Activated CD4-positive, alpha-beta T cell treated with anti-CD3 and anti-CD28 coated beads for 24 hours (primary cell): ENCODE measurements at places on chromosomes 13 and 19.
A peak's percentile ranks its signal among the peaks of the same experiment; 100 is the strongest.

DNA sequence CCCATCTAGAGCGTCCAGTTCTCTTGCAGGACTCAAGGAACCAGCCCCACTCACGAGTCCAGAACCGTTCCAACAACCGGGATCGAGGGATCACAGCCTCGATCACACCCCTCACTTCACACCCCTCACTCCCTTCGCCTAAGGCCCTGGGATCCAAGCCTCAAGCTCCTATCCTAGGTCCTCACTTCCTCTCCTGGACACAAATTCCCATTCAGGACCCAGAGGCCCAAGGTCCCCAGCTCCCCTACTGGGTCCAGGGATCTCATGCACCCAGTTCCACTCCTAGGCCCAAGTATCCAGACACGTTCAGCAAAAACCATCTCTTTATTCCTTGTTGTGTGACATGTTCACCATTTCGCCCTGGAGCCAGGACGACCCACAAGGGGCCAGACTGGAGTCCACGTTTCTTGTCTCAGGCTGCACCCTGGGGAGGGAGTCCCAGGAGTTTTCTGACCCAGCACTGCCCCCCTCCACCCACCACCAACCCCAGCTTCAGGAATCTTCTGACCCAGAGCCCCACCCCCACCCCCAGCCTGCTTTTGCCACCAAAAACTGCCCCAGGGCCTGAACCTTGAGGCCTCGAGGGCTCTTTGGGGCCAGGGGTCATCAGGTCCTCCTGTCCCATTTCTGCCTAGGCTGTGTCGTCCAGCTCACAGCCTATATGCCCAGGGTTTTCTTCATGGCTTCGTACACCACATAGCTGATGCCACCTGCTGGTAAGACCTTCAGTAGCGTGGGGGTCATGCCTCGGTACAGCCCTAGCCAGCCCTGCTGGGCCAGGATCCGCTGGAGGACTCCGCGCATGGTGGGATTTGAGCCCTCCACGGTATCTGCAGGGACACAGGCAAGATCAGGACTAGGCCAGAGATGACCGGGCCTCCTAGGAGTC, 1.4 kb upstream of the KHSRP start:
- DNase-seq, result no peak

DNA sequence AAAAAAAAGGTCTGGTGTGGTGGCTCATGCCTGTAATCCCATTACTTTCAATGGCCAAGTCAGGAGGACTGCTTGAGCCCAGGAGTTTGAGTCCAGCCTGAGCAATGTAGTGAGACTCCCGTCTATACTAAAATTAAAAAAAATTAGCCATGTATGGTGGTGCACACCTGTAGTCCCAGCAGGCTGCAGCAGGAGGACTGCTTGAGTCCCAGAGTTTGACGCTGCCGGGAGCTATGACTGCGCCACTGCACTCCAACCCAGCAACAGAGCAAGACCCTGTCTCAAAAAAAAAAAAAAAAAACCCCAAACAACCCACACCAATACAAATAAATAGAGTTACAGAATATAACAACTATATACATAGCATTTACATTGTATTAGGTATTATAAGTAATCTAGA, 65.7 kb downstream of the MICU2 start:
- DNase-seq, result no peak

DNA sequence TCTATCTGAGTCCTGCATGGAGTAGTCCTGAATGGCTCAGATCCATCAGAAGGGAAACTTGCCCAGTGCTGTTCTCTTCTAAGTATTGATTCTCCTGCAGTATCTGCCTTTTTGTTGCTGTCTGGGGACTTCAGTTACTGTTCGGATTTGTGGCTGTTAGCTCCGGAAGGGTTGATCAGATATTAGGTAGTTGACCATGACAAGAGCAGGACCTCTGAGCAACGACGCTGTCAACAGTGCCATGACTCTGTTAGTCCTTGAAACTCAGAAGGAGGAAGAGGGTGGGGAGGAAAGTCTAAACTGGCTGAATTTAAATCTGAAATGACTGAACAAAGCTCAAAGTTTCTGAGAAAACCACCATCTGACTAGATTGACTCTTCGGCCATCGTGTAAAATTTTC, 42.2 kb downstream of the CCNE1 start:
- no peak for DNase-seq

GRCh38 chr19:40640744-40641143, 39.6 kb downstream of the LTBP4 start:
- DNase-seq, result no peak

DNA sequence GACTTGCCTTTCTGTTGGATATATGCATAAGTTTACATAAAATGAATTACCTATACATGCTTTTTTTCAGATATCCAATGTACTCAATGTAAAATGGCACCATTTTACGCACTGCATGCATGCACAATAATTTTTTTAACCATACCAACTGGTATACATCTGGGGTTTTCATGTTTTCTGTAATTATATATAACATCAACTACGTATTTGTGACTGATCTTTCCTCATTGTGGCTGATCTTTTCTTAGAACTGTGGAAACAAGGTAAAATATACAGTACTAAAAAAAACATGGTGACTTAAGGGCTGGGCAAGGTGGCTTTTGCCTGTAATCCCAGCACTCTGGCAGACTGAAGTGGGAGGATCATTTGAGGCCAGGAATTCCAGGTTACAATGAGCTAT, 18.5 kb downstream of the PSPC1 start:
- no peak for DNase-seq

- no peak for DNase-seq
Measured at GRCh38 chr13:110108348-110109139, 198.4 kb downstream of the COL4A1 start.

DNA sequence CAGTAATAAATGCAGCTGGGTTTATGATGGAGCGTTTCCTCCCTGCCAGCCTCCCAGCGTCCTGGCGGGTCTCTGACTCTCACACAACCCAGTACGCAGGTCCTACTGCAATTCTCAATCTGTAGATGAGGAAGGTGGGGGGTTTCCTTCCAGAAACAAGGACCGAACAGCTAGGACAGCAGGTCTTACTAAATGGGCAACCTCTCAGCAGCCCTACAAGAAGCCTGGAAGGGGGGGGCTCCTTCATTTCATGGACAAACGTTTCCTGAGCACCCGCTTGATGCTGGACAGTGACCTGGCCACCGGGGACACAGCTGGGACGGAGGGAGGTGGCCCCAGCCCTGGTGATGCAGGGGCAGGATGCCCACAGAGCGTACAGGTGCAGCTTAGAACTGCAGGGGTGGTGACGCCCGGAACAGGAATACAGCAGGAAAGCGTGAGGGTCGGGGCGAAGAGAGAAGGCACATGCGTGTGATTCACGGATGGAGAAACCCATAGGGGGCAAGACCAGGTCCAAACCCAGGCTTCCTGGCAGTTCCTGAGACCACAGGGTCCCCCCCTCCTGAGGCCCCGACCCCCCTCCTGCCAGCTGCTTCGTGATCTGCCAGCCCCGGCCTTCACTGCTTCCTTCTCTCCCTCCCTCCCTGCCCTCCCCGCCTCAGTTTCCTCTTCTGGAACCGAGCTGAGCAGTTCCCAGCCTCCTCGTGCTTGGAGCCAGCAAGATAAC, 732 bp upstream of the C2CD4C start:
- DNase-seq, result no peak

GRCh38 chr13:75763512-75763911, 127.4 kb downstream of the LMO7 start:
- no peak for DNase-seq

DNA sequence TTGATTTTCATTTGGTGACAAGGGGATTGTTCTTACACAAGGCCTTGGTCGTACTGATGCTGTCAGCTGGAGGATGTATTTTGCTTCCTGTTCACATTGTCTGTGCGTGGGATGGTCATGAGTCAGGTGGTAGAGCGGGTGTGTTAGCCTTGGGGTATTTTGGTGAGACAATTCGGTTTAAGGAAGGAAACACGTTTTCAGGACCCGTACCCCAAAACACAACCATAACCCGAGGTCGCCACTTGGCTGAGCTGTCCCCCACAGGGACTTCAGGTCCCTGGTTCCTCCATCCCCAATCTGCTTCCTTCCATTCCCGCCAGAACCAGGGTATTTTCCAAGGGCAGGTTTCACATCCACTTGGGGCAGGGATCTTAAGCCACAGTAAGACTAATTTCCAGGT, 15.0 kb downstream of the MYO9B start:
- DNase-seq, result no peak

DNA sequence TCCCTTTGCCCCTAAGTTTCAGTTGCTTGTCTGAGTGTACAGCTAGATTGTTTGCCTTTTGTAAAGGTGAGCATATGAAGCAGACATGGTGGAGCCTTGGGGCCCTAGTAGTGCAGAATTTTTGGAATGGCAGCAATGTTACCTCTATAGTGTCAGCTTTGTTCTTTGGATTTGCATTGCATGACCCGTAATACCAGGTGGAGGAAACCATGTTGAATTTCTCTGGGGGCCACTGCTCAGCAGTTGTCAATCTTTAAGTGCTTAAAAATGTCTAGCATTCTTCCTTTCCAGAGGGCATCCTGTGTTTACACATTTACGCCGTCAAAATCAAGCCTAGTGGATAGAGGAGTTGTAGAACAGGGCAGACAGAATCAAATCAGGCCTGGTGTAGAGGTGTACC, 303.3 kb downstream of the ATP8A2 start:
- no peak for DNase-seq

GRCh38 chr13:94706101-94706842, 6.1 kb downstream of the SOX21 start:
- no peak for DNase-seq

DNA sequence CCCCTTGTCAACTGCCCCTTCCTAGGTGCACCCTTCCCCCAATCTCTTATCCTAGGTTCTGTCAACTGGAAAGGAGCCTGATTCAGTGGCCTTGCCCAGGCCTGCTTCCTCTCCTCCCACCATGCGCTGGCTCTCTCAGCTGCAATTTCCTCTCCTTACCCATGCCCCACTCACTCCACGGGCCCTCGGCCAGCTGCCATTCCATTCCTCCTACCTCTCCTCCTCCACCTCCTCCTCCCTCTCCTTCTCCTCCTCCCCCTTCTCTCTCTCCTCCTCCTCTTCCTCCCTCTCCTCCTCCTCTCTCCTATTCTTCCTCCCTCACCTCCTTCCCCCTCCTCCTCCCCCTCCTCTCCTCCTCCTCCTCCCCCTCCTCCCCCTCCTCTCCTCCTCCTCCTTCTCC, 9.6 kb upstream of the TIMM44 start:
- no peak for DNase-seq

- DNase-seq, result no peak
Measured at GRCh38 chr13:74153316-74153715, 19.1 kb upstream of the KLF12 start.

- no peak for DNase-seq
Measured at GRCh38 chr19:4197228-4197624, 14.7 kb downstream of the ANKRD24 start.

DNA sequence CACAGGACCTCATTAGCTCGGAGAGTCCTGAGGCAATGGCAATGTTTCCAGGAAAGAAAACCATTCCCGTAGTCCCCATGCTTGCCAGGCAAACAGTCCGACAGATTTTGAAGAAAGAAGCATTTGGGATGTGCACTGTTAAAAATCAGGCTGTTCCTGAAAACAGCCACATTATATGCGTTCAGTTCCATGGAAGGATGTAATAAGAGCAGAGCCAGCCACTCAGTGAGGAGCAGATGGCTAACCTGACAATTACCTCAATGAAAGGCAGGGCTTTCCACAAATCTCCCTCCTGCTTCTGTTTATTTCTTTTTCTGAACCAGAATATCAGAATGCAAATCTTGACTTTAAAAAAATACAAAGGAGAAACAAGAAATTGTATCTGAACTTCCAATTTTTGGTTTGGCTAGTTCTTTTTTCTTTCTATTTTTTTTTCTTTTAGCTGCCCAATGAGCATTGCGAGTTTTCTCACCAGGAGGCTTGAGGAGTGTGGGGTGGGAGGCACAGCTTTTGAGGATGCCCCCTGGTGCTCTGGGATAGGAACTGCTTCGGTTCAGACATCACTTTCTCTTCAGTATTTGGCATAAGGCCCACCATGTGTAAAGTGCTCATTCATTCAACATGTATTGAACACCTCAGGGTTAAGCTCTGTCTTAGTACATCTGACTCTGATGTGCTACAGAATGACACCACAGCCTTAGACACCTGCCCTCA, 124.2 kb downstream of the TBC1D4 start:
- DNase-seq, result peak; percentile 33

DNA sequence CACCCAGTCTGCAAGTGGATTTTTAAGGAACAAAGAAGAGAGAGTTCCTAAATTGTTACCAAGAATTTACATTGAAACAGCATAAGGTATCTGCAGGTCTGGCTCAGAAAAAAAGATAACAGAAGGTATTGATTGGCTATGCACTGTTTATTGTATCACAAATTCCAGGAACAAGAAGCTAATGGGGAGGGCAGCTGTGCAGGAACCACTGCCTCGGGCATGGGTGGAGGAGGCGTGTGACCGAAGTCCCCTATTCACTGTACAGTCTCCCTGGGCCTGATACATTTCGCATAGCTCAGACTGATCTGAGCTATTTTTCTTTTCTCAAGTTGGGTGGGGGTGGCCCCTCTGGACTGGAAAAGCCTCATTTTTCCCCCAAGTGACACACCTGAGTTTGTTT, 11.7 kb downstream of the NECTIN2 start:
- DNase-seq, result no peak

GRCh38 chr13:39044536-39044935, 6.3 kb downstream of the NHLRC3 start:
- no peak for DNase-seq

- no peak for DNase-seq
Measured at GRCh38 chr13:91389186-91389585, 9.2 kb upstream of the GPC5 start.
